ENCODE measurements at places on chromosomes 11 and 22. TPM values are rescaled to one million over a fixed set of nuclear protein-coding genes. Genes with fewer than 3 reads are reported as not detected.

Gene E2F8
- total RNA-seq: 0.38 TPM

Gene CCDC134
- total RNA-seq: 7.3 TPM

Gene KLHDC7B
- 0.69 TPM for total RNA-seq

Gene LPXN
- total RNA-seq: 46.5 TPM

Gene FIBIN
- total RNA-seq: 27.3 TPM

Gene SHANK2
- total RNA-seq: 62.5 TPM

Gene CYB561A3
- 50.3 TPM for total RNA-seq

Gene OPCML
- total RNA-seq: not detected

Gene PANX3
- total RNA-seq: not detected

GRCh38 chr22:28237112-28237511 lies 318.1 kb upstream of the PITPNB start:
- DNase-seq: no peak
- H3K4me1 ChIP-seq: no peaks in the 10 kb centered on the region
- no peaks in the 10 kb centered on the region for H3K27me3 ChIP-seq
- no peak overlapping the region for H3K27ac ChIP-seq
- H3K4me3 ChIP-seq: no peak overlapping the region

- no peak overlapping the region for H3K4me3 ChIP-seq
- H3K36me3 ChIP-seq: peaks cover 15% of the 10 kb centered on the region
- DNase-seq: no peak
- H3K4me1 ChIP-seq: peaks cover 41% of the 10 kb centered on the region
- H3K27ac ChIP-seq: no peak overlapping the region
Observed at GRCh38 chr11:47495856-47496217, 46.9 kb upstream of the RAPSN start.

GRCh38 chr11:1100417-1101245 lies 26.0 kb downstream of the MUC2 start:
- H3K27ac ChIP-seq: no peak overlapping the region
- H3K27me3 ChIP-seq: no peaks in the 10 kb centered on the region
- DNase-seq: peak; percentile 52
- no peaks in the 10 kb centered on the region for H3K4me1 ChIP-seq

GRCh38 chr11:79864882-79865281 lies 424.1 kb upstream of the TENM4 start:
- H3K36me3 ChIP-seq: no peaks in the 10 kb centered on the region
- no peaks in the 10 kb centered on the region for H3K27me3 ChIP-seq
- no peaks in the 10 kb centered on the region for H3K4me1 ChIP-seq
- H3K27ac ChIP-seq: no peak overlapping the region
- no peak overlapping the region for H3K4me3 ChIP-seq

- H3K36me3 ChIP-seq: no peaks in the 10 kb centered on the region
- H3K4me3 ChIP-seq: no peak overlapping the region
- DNase-seq: no peak
- H3K27ac ChIP-seq: peak overlapping the region; percentile 18
- no peaks in the 10 kb centered on the region for H3K27me3 ChIP-seq
Observed at GRCh38 chr22:41857155-41857859, 24.4 kb downstream of the SREBF2 start.

DNA sequence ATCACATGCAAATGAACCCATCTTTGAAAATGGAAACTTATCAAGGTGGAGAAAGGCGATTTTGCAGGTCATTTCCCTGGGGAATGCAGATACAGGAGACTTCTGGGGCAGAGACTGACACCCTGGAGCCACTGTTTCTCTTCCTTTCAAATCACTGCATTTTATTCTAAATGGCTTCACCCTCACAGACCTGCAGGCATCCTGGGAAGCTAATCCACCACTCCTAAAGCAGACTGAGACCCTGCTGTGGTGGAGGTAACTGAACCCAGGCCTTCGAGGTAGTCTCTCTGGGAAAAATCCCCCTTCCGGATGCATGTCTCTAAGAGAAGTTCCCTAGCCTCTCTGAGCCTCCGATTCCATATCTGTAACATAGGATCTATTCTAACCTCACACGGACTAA lies 20.9 kb upstream of the CSNK2A3 start:
- H3K27me3 ChIP-seq: no peaks in the 10 kb centered on the region
- peaks cover 17% of the 10 kb centered on the region for H3K36me3 ChIP-seq
- no peak overlapping the region for H3K27ac ChIP-seq
- H3K4me1 ChIP-seq: no peaks in the 10 kb centered on the region

GRCh38 chr11:27604416-27604815 lies 95.8 kb downstream of the BDNF start:
- no peak overlapping the region for H3K4me3 ChIP-seq
- H3K27me3 ChIP-seq: no peaks in the 10 kb centered on the region
- no peak for DNase-seq
- no peaks in the 10 kb centered on the region for H3K4me1 ChIP-seq
- H3K27ac ChIP-seq: no peak overlapping the region
